ENCODE measurements at places on chromosomes 11 and 22.

- no peak for DNase-seq
- no peaks in the 10 kb centered on the region for H3K4me1 ChIP-seq
- no peak overlapping the region for H3K27ac ChIP-seq
- no peak overlapping the region for H3K4me3 ChIP-seq
- H3K36me3 ChIP-seq, result no peaks in the 10 kb centered on the region
- H3K27me3 ChIP-seq, result peaks cover 61% of the 10 kb centered on the region
These were observed 134.9 kb upstream of the HSD17B12 start for GRCh38 chr11:43545610-43546009.

DNA sequence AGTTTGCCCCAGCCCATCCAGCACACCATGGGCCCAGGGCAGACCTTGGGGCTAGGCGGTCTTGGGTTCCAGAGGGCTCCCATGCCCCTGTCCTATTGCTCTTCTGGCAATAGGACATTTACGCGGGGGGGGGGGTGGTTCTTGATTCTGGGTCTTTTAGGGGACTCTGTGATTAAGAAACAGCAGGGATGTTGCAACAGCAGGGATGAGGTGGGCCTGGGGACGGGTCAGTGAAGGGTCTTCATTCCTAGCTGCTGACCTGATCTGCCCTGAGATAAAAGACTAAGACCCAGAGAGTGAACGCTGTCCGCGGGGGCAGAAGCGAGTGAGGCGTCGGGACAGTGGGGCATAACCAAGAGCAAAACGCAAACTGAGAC is 418 bp upstream of the ADAMTS15 start:
- H3K4me3 ChIP-seq, result peak overlapping the region; percentile 67
- DNase-seq, result no peak
- H3K27ac ChIP-seq, result no peak overlapping the region
- peaks cover 10% of the 10 kb centered on the region for H3K4me1 ChIP-seq
- H3K36me3 ChIP-seq, result no peaks in the 10 kb centered on the region

DNA sequence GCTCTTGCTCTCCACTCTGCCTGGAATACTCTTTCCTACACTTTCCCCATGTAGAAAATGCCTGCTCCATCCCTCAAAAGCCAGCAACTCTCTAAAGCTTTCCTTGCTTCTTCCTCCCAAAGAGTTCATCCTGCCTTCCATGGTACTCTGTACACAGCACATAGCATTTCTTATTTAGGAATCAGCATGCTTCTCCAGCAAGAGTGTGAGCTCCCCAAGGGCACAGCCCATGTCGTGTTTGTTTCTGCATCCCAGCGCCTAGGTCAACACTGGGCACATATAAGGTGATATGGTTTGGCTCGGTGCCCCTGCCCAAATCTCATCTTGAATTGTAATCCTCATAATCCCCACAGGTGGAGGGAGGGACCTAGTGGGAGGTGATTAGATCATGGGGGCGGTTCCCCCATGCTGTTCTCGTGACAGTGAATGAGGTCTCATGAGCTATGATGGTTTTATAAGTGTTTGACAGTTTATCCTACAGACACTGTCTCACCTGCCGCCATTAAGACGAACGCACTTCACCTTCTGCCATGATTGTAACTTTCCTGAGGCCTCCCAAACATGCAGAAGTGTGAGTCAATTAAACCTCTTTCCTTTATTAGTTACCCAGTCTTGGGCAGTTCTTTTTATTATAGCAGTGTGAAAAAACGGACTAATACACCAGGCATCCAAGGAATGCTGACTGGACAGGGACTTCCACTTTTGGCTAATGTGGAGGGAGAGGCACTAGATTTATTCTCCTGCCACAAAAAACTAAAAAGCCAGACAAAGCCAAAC is 8.2 kb downstream of the VPS37C start:
- DNase-seq, result no peak
- H3K27me3 ChIP-seq, result no peaks in the 10 kb centered on the region
- H3K27ac ChIP-seq, result no peak overlapping the region
- H3K4me1 ChIP-seq, result peaks cover 10% of the 10 kb centered on the region
- no peaks in the 10 kb centered on the region for H3K36me3 ChIP-seq

- no peaks in the 10 kb centered on the region for H3K4me1 ChIP-seq
- no peak for DNase-seq
- H3K27me3 ChIP-seq, result no peaks in the 10 kb centered on the region
These were observed 200.9 kb downstream of the KIF18A start for GRCh38 chr11:27907091-27907490.

DNA sequence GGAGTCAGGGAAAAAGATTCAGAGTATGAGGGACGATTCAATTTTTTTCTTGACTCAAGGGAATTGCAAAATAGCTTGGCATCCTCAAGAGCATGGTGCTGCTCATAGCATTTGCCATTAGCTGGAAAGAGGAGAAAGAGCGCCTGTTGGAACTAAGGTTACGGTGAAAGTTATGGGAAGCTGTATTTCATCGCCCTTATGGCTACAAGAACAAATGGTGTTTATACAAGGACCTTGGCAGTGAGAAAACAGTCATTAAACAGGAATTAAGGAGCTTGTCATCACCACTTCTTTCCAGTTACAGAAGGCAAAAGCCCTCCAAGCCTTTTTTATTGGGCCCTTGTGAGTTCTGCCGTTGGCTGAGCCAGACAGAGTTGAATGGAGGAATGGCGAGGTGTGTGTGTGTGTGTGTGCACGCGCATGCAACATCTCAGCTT is 74.2 kb downstream of the ALX4 start:
- H3K36me3 ChIP-seq, result peaks cover 10% of the 10 kb centered on the region
- H3K27ac ChIP-seq, result no peak overlapping the region
- no peak overlapping the region for H3K4me3 ChIP-seq
- no peaks in the 10 kb centered on the region for H3K4me1 ChIP-seq
- DNase-seq, result no peak

GRCh38 chr11:132610791-132611190 is 921.5 kb downstream of the OPCML start:
- no peak overlapping the region for H3K27ac ChIP-seq
- H3K27me3 ChIP-seq, result peaks cover 8% of the 10 kb centered on the region
- no peaks in the 10 kb centered on the region for H3K4me1 ChIP-seq
- no peaks in the 10 kb centered on the region for H3K36me3 ChIP-seq
- no peak overlapping the region for H3K4me3 ChIP-seq
- no peak for DNase-seq

DNA sequence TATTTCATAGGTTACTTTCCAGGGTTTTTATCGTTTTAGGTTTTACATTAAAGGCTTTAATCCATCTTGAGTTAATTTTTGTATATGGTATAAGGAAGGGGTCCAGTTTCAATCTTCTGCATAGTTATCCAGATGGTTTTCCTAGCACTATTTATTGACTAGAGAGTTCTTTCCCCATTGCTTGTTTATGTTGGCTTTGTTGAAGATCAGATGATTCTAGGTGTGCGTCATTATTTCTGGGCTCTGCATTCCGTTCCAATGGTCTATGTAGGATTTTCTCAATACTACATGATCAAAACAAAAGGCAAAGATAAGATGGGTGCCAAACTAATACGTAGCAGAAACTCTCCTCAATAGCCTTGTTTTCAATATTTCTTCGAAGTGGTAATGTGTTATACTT is 14.3 kb upstream of the RIC3 start:
- H3K36me3 ChIP-seq, result no peaks in the 10 kb centered on the region
- DNase-seq, result no peak
- H3K27ac ChIP-seq, result no peak overlapping the region
- H3K27me3 ChIP-seq, result peaks cover 55% of the 10 kb centered on the region
- H3K4me1 ChIP-seq, result no peaks in the 10 kb centered on the region
- H3K4me3 ChIP-seq, result no peak overlapping the region

DNA sequence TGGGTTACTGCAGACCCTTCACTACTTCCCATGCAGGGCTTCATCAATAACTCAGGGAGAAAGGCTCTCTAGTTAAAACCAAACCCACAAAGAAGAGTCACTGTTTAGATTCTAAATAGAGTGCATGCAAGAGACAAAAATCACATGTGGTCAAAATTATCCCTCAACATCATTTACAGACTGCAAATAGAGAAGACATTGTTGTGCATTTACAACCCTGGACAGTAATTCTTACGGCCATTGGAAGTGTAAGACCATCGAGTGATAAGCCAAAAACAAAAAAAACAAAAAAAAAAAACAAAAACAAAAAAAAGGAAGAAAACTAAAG is 93.4 kb downstream of the RASSF10 start:
- H3K27me3 ChIP-seq, result peaks cover 46% of the 10 kb centered on the region
- no peak overlapping the region for H3K27ac ChIP-seq
- DNase-seq, result no peak

DNA sequence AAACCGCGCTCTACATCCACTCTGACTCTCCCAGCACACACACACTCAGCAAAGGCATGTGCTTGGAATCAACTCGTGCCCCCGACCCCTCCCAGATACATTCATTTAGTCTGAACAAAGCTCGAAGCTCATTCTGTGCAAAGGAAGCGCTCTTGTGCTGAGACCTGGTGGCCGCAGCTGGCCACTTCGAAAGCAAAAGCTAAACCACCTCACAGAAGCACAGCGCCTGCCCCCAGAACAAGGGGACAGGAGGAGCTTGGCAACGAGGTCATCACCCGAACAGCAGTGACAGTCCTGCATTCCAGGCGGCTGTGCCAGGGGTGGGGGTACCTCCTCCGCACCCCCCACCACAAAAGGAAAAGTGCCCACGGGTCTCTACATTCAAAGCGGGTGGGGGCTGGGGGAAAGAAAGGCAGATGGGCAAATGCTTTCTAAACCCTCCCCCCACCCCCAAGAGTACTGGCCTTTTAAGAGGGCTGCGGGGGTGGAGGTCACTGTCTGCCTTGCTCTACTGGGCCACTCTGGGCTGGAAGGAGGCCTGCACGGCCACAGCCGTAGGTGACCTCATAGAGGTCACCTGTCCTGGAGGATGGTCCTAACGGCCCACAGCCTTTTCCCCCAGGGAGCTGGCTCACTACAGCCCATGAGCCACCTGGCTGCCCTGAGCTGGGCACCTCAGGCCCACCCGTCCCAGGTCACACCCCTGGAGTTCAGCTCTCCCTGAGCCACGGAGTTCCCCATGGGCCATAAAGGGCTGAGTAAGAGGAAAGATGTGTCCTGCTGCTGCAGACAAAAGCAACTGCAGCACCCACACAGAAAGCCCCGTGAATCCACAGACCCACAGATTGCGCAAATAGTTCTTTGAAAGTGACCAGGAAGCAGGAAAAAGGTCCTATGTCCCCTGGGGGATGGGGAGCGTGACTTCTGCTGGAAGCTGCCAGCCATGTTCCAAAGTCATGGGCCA is 21.3 kb downstream of the CBX7 start:
- H3K27ac ChIP-seq, result peak overlapping the region; percentile 61
- peaks cover 7% of the 10 kb centered on the region for H3K36me3 ChIP-seq
- H3K4me1 ChIP-seq, result peaks cover 4% of the 10 kb centered on the region
- H3K4me3 ChIP-seq, result no peak overlapping the region
- no peaks in the 10 kb centered on the region for H3K27me3 ChIP-seq
- DNase-seq, result no peak

- no peaks in the 10 kb centered on the region for H3K36me3 ChIP-seq
- H3K27me3 ChIP-seq, result peaks cover 5% of the 10 kb centered on the region
- H3K4me1 ChIP-seq, result no peaks in the 10 kb centered on the region
These were observed 300.7 kb upstream of the PDGFD start for GRCh38 chr11:104464691-104465090.

DNA sequence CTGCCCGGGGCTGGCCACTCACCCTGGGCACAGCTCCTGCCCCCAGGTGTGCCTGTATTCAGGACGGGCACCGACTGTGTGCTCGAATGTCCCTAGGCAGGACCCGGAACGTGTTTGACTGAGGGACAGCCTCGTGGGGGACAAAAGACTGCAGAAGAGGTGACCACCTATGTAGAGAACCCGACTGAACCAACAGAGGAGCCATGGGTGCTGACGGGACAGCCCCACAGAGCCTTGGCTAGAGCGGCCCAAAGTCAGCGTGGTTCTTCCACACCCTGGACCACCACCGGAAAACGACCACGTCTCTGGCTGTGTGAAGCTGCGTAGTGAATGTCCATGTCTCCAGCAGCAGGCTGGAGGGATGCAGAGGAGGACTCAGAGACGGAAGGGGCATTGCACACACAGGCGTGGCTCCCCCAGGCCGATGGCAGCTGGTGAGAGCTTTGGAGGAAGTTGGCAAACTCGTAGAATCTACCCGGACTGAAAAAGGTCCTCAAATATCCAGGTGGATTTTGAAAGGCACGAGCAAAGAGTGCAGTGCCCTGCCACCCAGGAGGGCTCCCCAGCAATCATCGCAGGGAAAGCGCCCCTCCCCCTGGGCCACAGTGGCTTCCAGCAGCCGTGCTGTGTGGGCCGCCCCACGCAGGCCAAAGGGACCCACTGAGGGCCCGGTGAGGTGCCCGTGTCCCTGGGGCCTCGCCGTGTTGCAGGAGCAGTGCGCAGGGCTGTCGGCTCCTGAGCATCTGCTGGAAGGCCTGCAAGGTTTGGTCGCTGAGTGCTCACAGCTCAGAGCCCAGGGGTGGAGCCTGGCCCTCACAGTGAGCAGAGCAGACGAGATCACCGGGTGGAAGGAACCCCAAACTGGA is 17.5 kb upstream of the MUC5B start:
- H3K4me3 ChIP-seq, result no peak overlapping the region
- peaks cover 10% of the 10 kb centered on the region for H3K27me3 ChIP-seq
- no peaks in the 10 kb centered on the region for H3K4me1 ChIP-seq
- no peak overlapping the region for H3K27ac ChIP-seq
- no peaks in the 10 kb centered on the region for H3K36me3 ChIP-seq

DNA sequence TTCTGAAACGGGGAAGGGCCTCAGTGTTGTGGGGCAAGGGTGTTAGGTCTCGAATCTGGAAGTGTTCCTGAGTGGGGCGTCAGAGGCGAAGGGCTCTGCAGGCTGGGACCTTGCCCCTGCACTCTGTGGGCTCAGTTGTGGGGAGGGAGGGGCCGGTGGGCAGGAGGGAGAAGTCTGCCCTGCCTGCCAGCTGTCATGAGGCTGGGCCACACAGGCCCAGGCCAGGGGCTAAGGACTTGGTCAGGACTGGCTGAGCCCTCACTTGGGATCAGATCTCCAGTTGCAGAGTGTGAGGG is at the start of gene CRACR2B:
TSS of gene CRACR2B (plus strand) at position 23 of the 296 bp plus-strand sequence. CDS start 689 bp downstream, outside the sequence.
- no peak within 1 kb of the TSS for H3K27ac ChIP-seq
- H3K4me1 ChIP-seq, result peaks cover 9% of the 10 kb centered on the region
- H3K36me3 ChIP-seq, result peaks cover 36% of the 10 kb centered on the region
- H3K4me3 ChIP-seq, result peak within 1 kb of the TSS; percentile 75
- peaks cover 6% of the 10 kb centered on the region for H3K27me3 ChIP-seq

DNA sequence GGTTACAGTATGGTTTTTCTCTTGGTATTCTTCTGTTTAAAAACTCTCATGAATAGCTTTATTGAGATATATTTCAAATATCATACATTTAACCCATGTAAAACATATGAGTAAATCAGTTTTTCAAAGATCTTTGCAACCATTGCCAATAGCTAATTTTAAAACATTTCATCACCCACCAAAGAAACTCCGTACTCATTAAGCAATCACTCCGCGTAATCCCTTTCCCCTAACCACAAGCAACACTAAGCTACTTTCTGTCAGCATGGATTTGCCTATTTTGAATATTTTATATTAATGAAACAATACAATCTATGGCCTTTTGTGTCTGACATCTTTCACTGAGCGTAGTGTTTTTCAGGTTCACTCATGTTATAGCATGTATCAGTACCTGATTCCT is 697.9 kb upstream of the ANO5 start:
- DNase-seq, result no peak
- no peaks in the 10 kb centered on the region for H3K4me1 ChIP-seq
- no peak overlapping the region for H3K27ac ChIP-seq
- no peak overlapping the region for H3K4me3 ChIP-seq
- no peaks in the 10 kb centered on the region for H3K27me3 ChIP-seq

All from effector memory CD8-positive, alpha-beta T cell (primary cell).